ENCODE measurements at places on chromosomes 5 and 9. TPM values are rescaled to one million over a fixed set of nuclear protein-coding genes. Genes with fewer than 3 reads are reported as not detected.

DNA sequence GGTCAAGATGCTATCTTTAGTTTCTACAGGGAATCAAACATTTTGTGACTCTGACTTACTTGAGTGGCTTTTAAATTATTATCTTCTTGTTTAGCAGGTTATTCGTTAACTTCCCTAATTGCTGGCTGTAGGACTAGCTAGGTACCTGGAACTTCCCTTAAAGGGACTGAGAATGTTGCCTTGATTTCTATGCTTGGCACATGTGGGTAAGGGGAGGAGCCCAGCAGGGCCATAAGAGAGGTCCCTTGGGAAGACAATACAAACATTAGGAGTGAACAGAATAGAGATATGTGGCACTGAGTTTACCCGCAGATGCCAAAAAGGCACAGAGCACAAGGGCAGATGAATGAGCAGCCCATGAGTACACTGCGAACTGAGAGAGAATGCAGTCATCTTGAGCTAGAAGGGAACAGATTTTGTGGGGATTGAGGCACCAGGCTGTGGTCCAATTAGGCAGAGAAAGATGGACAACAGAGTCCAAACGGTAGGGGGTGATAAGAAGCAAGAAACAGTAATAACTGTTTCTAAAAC is 9.8 kb downstream of the CKMT2 start:
- H3K4me1 ChIP-seq: peaks cover 15% of the 10 kb centered on the region
- H3K27ac ChIP-seq: no peak overlapping the region
- peaks cover 6% of the 10 kb centered on the region for H3K36me3 ChIP-seq
- no peak for DNase-seq
- no peaks in the 10 kb centered on the region for H3K27me3 ChIP-seq

- no peaks in the 10 kb centered on the region for H3K36me3 ChIP-seq
- H3K4me1 ChIP-seq: peaks cover 7% of the 10 kb centered on the region
- peak overlapping the region; percentile 79 for H3K27ac ChIP-seq
- H3K4me3 ChIP-seq: no peak overlapping the region
These were observed 200.6 kb upstream of the ZNF618 start for GRCh38 chr9:113675475-113675941.

GRCh38 chr9:78438211-78438610 is 141.3 kb downstream of the PSAT1 start:
- H3K4me1 ChIP-seq: no peaks in the 10 kb centered on the region
- no peak overlapping the region for H3K4me3 ChIP-seq
- H3K27ac ChIP-seq: no peak overlapping the region
- H3K27me3 ChIP-seq: peaks cover 13% of the 10 kb centered on the region
- H3K36me3 ChIP-seq: no peaks in the 10 kb centered on the region

GRCh38 chr5:72428669-72429068 is 78.5 kb downstream of the ZNF366 start:
- no peak overlapping the region for H3K4me3 ChIP-seq
- no peak for DNase-seq
- peak overlapping the region; percentile 43 for H3K27ac ChIP-seq
- H3K27me3 ChIP-seq: no peaks in the 10 kb centered on the region
- H3K4me1 ChIP-seq: peaks cover 24% of the 10 kb centered on the region

GRCh38 chr9:136916330-136917184 is 28.0 kb downstream of the FBXW5 start:
- peaks cover 57% of the 10 kb centered on the region for H3K36me3 ChIP-seq
- no peaks in the 10 kb centered on the region for H3K27me3 ChIP-seq
- H3K4me3 ChIP-seq: no peak overlapping the region
- no peak for DNase-seq
- H3K4me1 ChIP-seq: no peaks in the 10 kb centered on the region

- no peak for DNase-seq
- no peak overlapping the region for H3K4me3 ChIP-seq
- H3K27me3 ChIP-seq: peaks cover 11% of the 10 kb centered on the region
- no peak overlapping the region for H3K27ac ChIP-seq
These were observed 39.8 kb upstream of the GLRA1 start for GRCh38 chr5:151964471-151964870.

DNA sequence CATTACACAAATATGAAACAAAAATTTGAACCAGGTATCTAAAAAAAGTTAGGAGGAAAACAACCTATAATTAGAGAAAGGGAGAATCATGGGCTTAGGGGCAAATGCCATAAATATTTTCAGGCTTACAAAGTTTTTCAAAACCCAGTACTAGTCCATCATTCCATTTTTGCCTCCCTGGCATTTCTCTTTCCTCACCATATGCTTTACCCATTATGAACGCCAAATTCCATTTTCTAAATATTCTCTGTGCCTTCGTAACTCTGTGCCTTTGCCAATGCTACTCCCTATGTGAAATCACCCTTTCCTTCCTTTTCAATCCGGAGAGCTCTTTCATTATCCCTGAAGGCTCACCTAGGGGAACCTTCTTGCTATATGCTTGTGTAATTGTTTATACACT is 434.1 kb downstream of the ZSWIM6 start:
- H3K36me3 ChIP-seq: no peaks in the 10 kb centered on the region
- H3K27me3 ChIP-seq: peaks cover 4% of the 10 kb centered on the region
- DNase-seq: no peak
- no peaks in the 10 kb centered on the region for H3K4me1 ChIP-seq

- DNase-seq: no peak
- no peak overlapping the region for H3K4me3 ChIP-seq
- H3K4me1 ChIP-seq: no peaks in the 10 kb centered on the region
- no peaks in the 10 kb centered on the region for H3K36me3 ChIP-seq
- H3K27me3 ChIP-seq: peaks cover 28% of the 10 kb centered on the region
- no peak overlapping the region for H3K27ac ChIP-seq
These were observed 10.3 kb upstream of the IL3 start for GRCh38 chr5:132050136-132050535.

Gene ZFAND5
- 107 TPM for total RNA-seq

Gene ARL14EPL
- not detected for total RNA-seq

Gene DBN1
- total RNA-seq: 149 TPM

All from MCF 10A (cell line).